ENCODE measurements at places on chromosomes 3 and 15.

DNA sequence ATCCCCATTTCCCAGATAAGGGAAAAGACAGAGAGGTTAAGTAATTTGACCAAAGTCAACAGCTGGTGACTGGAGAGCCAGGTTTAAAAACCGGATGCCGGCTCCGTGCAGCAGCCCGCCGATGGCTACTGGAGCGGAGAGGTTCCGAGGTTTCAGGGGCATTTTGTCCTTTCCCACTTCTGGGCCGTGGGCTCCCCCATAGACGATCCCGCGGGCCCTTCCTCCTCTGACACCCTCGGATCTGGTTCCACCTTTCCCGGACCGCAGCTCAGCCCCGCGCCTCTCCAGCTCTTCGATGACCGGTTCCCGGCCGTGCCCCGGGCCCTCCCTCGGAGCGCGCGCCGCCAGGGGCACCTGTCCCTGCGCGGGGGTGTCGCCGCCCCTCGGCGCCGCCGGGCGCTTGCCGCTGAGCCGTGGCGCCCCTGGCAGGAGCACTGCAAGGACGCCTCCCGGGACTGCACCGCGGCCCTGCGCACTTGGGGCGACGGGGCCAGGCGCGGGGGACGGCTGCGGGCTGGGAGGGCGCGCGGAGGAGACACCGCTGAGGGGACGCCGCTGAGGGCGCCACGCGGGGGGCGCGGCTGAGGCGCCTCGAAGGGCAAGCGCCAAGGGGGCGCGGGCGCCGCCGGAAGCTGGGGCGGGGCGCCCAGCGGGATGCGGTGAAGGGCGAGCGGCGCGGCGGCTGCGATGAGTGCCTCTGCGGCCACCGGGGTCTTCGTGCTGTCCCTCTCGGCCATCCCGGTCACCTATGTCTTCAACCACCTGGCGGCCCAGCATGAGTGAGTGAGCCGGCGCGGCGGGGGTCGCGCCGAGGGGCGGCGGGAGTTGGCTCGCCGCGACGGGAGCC, at the start of gene TM6SF1:
Gene TM6SF1, plus strand, starts transcription at position 652 of the 847 bp plus-strand sequence. Its CDS starts 36 bp downstream, at position 688.
- DNase-seq, result no peak

- no peak for DNase-seq
Measured at GRCh38 chr3:166275024-166275390, 437.8 kb upstream of the BCHE start.

DNA sequence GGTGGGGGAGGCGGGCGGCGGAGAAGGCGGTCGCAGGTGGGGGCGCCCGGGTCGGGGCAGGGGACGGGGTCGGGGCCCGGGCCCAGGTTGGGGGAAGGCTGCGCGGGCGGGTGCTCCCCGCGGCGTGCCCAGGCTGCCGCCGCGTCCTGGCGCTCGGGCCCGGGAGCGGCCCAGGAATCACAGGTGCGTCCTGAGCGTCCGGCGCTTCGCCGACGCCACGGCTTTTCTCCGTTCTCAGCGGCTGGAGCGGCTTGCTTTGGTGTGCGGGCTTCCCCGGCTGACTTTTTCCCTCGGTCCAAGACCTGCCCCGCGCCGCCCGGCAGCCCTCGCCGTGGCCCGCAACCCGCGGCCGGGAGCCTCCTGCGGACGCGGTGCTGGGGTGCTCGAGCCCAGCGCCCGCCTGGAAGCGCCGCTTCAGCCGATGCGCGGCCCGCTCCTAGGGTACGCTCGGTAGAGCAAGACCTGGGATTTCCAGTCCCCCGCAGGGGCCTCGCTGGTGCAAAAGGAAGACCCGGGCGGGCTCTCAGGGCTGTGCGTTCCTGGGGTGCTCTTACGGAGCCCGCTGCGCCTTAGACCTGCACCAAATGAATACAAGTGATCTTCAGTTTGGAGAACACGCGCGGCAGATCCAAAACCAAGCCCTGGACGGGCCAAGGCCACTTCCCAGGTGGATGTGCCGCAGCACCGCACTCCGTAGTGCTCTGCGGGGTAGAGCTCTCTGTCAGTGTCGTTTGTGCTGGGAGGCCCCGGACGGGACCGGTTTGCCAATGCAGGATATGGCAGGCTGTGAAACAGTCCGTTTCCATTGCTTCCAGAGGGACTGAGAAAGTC, 639 bp downstream of the NIPA1 start:
- peak; percentile 10 for DNase-seq

GRCh38 chr3:31534065-31534425, 1.3 kb downstream of the STT3B start:
- no peak for DNase-seq

- peak; percentile 99 for DNase-seq
Measured at GRCh38 chr3:184174646-184175492, at the start of gene AP2M1. Gene AP2M1 (plus strand): TSS chr3:184174855. CDS start chr3:184176994, 2,139 bp downstream.

DNA sequence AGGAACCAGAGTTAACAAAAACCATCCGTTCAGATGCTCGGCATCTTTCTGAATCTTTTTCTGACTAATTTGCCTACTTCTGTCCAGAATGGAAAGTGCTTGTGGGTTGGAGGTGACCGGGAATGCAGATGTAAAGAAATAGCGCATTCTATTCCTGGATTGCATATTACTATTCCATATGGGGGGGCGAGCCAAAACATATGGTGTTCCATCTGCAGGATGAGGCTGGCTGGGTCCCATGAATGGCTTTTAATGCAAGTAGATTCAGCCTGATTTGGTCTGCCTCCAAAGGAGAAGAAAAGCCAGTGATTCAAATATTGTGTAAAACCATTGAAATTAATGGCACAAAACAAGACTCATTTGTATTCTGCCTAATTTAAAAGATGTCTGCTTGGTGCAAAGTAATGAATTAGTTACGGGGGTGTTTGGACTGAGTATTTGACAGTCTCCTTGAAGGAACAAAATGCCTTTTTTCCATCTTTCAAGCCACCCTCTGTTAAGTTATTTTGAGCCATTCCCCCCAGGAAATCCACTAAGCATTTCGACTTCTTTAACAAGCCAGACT, 99.0 kb downstream of the ST8SIA2 start:
- no peak for DNase-seq

GRCh38 chr3:4492208-4493013, 737 bp upstream of the ITPR1 start:
- peak; percentile 40 for DNase-seq

All from activated effector memory CD4-positive, alpha-beta T cell treated with Interleukin-2 at 50 U/mL for 16 hours (primary cell).